ENCODE measurements at places on chromosomes 7 and 10. TPM values are rescaled to one million over a fixed set of nuclear protein-coding genes. Genes with fewer than 3 reads are reported as not detected.
A peak's percentile ranks its signal among the peaks of the same experiment; 100 is the strongest.

CCDC3 gene
- total RNA-seq = 5.2 TPM

GRCh38 chr10:6558759-6559461 lies 21.2 kb downstream of the PRKCQ start:
- no peak for DNase-seq

GRCh38 chr7:20964281-20964918 lies 177.7 kb upstream of the SP8 start:
- no peak for DNase-seq

DNA sequence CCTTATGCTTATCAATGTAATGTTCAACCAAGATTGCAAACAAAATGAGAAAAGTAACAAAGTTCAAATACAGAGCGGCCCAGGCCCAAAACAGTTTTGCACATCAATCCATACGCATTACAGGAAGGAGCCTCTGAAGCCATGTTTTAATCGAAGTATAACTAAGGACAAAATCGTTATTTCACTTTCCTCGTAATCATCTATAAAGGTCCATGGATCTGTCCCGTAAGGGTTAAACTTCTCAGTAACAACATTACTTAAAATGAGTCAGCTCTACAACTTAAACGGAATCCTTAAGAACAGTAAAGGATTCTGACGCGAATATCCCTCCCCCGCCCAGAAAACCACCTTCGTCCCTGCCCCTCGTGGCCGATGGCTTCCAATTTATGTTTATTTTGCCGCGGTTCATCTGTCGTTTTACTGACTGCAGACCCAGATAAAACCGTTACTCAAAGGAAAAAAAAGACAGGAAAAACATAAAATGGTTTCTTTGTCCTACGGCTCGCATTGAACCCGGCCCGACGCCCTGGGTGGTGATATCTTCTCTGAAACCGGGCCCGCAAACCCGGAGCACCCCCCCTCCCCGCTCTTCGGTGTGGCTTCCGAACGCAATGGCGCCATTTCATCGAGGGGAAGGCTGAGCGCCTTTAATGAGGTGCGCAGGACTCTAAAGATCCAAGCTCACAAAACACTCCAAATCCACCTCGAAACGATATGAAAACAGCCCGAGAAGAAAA lies 1.1 kb downstream of the HNRNPA2B1 start:
- DNase-seq = peak; percentile 59

DNA sequence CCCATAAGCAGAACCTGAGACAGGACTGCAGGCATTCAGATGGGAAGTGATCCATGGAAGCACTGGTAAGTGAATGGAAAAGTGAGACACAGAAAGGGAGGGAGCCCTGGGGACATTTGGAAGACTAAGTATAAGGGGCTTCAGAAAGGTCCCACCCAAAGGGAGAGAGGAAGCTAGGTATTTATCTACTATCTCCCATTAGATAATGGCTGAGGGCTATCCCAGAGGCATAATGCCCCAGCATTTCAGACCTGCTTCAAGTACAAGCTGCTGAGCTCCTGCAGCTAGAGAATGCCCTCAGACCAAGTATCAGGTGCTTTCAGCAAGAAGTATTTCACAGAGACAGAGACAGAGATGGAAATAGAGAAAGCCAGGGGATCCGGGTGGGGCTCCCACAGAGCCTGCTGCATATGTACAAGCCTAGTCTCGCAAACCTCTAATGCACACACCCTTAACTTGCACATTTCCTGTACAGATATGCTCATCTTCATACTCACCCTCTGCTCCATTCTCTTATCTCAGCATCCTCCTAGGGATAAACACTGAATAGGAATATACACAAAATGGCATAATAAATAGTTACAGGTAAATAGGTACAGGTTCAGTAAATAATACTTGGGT lies 20.2 kb downstream of the KDM7A start:
- no peak for DNase-seq

All from GM23338 (cell line).